Activated naive CD4-positive, alpha-beta T cell (primary cell): ENCODE measurements at places on chromosomes 2 and 18.

DNA sequence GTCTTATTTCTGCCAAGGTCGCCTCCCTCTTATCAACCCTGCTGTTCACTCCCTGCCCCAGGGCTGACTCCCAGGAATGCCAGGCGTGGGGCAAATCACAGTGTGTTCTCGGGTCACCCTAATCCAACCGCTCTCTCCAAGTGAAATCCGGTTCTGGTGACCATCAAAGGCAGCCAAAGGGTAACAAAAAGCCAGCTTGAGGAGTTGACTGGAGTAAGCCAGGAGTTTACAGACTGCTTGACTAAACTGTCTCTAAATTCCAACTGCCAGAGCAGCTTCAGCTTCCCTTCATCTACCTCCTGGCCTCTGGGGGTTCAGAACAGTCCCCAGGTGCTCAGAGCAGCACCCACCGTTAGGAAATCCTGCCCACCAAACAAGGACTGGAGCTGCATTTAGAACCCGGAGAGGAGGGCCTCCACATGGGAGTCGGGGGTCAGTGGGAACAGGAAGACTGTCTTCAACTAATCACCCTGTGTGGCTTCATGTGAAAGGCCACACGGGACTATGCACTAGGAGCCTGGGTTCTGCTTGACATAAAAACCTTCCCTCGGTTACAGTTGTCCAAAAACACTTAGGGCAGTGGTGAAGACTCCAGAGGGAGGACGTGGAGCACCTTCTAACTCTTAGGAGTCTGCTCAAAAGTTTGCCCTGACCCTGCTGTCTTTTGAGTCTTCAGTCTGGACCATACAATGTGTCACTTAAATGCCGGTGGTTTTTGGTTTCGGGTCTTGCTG lies 24.2 kb upstream of the MCFD2 start:
- DNase-seq: no peak

DNA sequence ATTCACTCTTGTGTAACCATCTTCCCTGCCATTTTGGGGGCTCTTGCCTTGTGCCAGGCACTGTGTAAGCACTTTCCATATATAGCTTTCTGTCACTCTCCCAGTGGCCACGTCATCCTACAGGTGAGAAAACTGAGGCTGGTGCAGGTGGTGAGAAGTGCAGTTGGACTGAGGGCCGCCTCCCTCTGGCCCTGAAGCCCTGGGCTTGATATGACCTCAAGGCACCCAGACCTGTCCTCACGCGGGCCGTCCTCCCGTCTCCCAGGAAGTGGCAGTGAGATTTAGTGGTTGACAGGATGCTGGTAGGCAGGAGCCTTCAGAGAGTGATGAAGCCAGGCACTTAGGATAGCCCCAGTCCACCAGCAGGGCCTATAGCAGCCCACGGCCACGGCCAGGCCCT lies 30.5 kb downstream of the MAL start:
- no peak for DNase-seq

GRCh38 chr2:226874749-226875148 lies 38.9 kb downstream of the RHBDD1 start:
- no peak for DNase-seq

- no peak for DNase-seq
These were observed 306.2 kb downstream of the SETBP1 start for GRCh38 chr18:44986933-44987332.

GRCh38 chr18:42996824-42997223 lies 118.7 kb downstream of the RIT2 start:
- DNase-seq: no peak

GRCh38 chr18:37368110-37368954 lies 197.3 kb downstream of the CELF4 start:
- no peak for DNase-seq

DNA sequence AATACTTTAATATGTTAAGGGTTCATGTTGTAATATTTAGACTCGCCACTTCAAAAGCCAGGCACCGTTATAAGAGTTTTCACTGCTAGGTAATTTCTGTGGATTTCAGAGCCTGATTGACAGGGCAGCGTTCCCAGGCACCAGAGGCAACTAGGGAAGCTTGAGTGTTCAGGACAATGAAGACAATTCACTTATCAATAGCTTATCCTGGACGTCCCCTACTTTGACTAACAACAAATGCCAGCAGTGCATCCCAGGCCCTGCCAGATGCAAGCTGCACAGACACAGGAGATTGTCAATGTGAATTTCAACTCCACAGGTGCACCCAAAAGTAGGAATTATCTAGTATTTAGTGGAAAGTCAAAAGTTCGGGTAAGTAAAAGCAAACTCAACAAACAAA lies 179.3 kb upstream of the GYPC start:
- no peak for DNase-seq

DNA sequence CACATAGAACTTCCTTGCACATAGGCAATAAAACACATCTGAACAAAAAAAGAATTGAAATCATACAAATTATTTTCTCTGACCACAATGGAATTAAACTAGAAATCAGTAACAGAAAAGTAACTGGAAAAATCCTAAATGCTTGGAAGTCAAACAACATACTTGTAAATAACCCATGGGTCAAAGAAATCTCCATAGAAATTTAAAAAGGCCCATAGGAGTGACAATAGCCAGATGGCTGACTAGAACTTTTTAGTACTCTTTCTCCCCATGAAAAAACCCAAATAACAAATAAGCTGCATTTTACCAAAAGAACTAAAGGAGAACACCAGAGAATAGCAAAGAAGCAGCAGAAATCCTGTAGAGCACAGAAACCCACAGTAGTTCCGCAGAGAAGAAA lies 139.2 kb upstream of the COL3A1 start:
- no peak for DNase-seq

- DNase-seq: no peak
These were observed 5.4 kb downstream of the HS6ST1 start for GRCh38 chr2:128313091-128313836.

GRCh38 chr18:374721-375168 lies 106.9 kb upstream of the THOC1 start:
- DNase-seq: no peak

- DNase-seq: no peak
These were observed 238.5 kb upstream of the RGPD4 start for GRCh38 chr2:107588181-107588580.
